Frontal cortex (tissue), 4 donors: ENCODE measurements at places on chromosomes 2 and 18. TPM values are rescaled to one million over a fixed set of nuclear protein-coding genes. Genes with fewer than 3 reads are reported as not detected.
A peak's percentile ranks its signal among the peaks of the same experiment; 100 is the strongest.

Gene SLC19A3
- 2.0 TPM for total RNA-seq

DNA sequence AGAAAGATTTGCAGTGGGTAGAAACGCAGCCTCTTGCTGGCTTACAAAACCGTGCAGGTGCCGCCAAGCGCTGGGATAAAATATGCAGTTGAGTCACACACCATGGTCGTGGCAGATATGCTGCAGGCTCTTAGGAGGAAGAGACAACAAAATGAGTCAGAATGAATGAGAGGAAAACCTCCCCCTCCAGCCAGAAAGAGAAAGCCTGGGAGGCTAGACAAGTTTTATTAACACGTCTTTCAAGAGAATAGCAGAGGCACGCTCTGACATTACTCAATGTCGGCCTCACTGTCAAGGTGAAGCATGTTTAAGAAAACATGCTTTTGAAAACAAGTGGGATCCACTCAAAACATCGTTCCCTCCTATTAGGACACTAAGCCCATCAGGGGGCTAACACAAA, 37.1 kb upstream of the ZCCHC2 start:
- DNase-seq = no peak

GRCh38 chr2:206275312-206276055, 1.0 kb downstream of the ZDBF2 start:
- DNase-seq = peak; percentile 25

- DNase-seq = no peak
These were observed 63.2 kb upstream of the LRATD1 start for GRCh38 chr2:14569294-14569693.

- no peak for DNase-seq
These were observed 114.6 kb downstream of the MYO5B start for GRCh38 chr18:50080316-50080715.

Gene PHLPP1
- 16.3 TPM for total RNA-seq

DNA sequence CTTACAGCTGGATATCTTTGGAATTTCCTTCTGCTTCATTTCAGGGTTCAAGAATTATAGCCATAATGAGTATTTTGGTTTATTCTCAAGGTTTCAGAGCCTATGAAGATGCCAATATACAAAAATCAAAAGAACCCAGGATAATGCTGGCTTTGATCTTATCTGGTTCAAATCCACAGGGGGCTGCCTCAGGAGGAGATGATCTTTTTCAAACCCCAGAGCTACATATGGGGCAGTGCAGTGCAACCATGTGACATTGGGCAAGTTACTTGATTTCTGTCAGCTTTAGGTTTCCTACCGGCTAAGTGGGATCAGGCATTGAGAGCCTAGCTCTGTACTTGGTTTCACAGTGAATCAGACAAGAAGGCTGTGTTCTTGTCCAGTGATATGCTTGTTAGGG, 23.0 kb upstream of the LYPD6B start:
- DNase-seq = no peak

Gene TOGARAM2
- under 0.01 TPM for total RNA-seq

Gene ABCG5
- not detected for total RNA-seq

DNA sequence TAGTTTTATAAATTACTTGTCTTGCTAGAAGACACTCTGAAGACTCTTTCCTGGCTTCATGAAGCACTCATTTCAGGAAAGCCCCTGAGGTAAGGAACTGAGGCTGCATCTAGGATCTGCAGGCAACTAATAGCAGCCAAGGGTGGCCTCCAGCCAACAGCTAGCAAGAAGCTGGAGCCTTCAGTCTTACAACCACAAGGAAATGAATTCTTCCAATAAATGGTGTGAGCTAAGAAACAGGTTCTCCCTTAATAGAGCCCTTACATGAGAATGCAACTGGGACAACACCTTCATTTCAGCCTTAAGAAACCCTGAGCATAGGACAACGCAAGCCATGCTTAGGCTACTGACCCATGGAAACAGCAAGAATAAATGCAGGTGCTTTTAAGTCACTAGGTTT, 254.6 kb upstream of the RBBP8 start:
- no peak for DNase-seq

Gene RPS27A
- total RNA-seq = 726 TPM

- DNase-seq = no peak
These were observed 856.8 kb upstream of the ACVR2A start for GRCh38 chr2:146987996-146988395.
